A673 (cell line): ENCODE measurements at places on chromosomes 7 and 10. TPM values are rescaled to one million over a fixed set of nuclear protein-coding genes. Genes with fewer than 3 reads are reported as not detected.
A peak's percentile ranks its signal among the peaks of the same experiment; 100 is the strongest.

The STK32C gene
- 16.5 and 20.0 TPM in 2 replicates for total RNA-seq

GRCh38 chr10:126654579-126654978 lies 15.9 kb downstream of the C10orf90 start:
- peaks cover 7% of the 10 kb centered on the region for H3K27me3 ChIP-seq
- no peaks in the 10 kb centered on the region for H3K4me1 ChIP-seq
- H3K27ac ChIP-seq: no peak overlapping the region

DNA sequence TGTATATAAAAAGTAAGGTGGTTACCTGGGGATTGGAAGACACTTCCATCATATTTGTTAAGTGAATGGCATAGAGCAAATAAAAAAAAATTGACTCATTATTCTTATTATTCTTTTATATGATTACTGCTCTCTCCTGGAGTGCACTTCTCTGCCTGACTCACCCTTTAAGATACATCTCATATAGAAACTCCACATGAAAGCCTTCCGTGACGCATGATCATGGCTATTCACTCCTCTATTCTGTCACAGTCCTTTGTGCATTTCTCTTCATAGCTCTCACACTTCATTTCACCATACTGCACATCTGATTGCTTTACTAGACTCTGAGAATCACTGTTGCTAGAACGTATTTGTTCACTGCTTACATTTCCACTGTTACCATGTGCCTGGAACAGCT lies 597.3 kb downstream of the CNTNAP2 start:
- no peak for DNase-seq
- H3K4me3 ChIP-seq: no peak overlapping the region
- H3K36me3 ChIP-seq: no peaks in the 10 kb centered on the region
- H3K4me1 ChIP-seq: no peaks in the 10 kb centered on the region

The TMEM26 gene
- not detected in 2 replicates for total RNA-seq

DNA sequence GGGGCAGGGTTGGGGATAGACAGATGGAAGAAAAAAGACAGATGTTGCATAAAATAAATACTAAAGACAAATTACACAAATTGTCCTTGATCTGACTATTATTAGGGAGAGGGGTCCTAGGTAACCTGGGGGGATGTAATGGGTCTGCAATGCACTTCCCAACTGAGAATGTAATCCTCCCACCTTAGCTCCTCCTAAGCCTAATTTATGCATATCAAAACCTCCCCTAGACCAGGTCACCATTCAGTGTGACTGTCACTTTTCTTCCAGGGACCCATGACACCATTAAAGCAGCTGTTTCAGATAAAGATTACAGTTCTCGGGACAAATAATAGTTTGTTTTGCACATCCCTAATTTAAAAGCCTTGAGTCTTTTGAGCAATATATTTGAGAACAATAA lies 133.9 kb upstream of the FEZF1 start:
- peaks cover 28% of the 10 kb centered on the region for H3K4me1 ChIP-seq
- DNase-seq: peak; percentile 6
- no peak overlapping the region for H3K4me3 ChIP-seq

- no peak for DNase-seq
- no peak overlapping the region for H3K27ac ChIP-seq
- H3K4me3 ChIP-seq: no peak overlapping the region
- H3K36me3 ChIP-seq: no peaks in the 10 kb centered on the region
- H3K4me1 ChIP-seq: no peaks in the 10 kb centered on the region
Observed at GRCh38 chr7:38438970-38439369, 165.5 kb upstream of the TARP start.

The CUBN gene
- 1.9 and 3.4 TPM in 2 replicates for total RNA-seq

DNA sequence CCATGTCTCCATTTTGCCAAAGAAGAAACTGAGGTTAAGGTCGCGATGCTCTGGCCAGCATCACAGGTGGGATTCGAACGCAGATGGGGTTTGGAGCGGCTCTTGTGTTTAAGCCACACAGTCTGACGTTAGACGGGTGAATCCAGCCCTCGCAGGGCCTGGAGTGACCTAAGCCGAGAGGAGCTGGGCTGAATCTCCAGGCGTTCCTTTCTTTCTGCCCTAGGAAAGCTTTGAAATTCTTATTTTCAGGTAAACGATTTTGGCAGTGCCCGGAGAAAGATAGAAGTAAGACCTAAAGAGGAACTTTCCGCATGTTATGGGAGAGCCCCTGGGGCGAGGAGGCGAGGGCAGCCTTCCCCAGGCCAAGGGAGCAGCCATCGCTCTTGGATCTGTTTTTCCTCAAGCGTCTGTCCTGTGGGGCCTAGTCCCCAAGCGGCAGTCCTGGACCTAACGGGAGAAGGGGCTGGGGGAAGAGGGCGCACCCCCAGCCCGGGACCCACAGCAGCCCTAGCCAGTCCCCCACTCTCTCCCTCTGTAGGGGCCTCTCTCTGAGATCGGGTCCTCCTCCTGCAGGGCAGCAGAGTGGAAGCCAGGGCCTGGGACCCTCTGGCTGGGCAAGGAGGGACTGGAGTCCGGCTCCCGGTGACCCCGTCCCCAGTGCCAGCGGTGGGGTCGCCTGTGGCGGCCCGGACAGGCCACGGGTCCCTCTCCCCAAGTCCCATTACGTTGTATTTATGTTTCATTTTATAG lies 8.9 kb upstream of the LBX1 start:
- H3K4me1 ChIP-seq: peaks cover 4% of the 10 kb centered on the region
- no peak for DNase-seq
- no peak overlapping the region for H3K4me3 ChIP-seq
- peaks cover 69% of the 10 kb centered on the region for H3K27me3 ChIP-seq

DNA sequence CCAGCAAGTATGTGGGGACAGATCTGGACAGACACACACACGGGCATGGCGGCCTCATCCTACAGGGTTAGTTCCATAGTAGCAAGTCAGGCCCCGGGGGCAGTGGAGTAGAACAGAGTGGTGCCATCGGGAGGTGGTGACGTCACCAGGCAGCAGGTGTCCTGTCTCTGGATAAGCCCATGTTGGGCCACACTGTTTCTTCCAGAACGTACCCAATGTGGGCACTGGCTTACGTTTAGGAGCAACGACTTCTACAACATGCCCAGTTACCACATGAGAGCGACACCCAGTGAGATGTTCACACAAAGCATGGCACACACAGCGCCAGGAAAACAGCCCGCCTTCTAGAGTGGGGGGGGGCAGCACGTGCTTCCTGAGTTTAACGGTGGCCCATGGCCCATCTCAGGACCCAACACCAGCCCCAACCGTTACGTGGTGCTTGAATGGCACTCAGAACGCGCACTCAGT lies 67.8 kb downstream of the CTBP2 start:
- peaks cover 14% of the 10 kb centered on the region for H3K4me1 ChIP-seq
- peaks cover 3% of the 10 kb centered on the region for H3K36me3 ChIP-seq
- DNase-seq: no peak
- H3K4me3 ChIP-seq: no peak overlapping the region
- no peak overlapping the region for H3K27ac ChIP-seq

GRCh38 chr10:91006752-91007346 lies 86.0 kb upstream of the ANKRD1 start:
- no peak for DNase-seq
- no peaks in the 10 kb centered on the region for H3K36me3 ChIP-seq
- H3K4me1 ChIP-seq: no peaks in the 10 kb centered on the region
- H3K27me3 ChIP-seq: no peaks in the 10 kb centered on the region
- no peak overlapping the region for H3K27ac ChIP-seq

- H3K27ac ChIP-seq: no peak overlapping the region
- H3K4me3 ChIP-seq: no peak overlapping the region
- H3K4me1 ChIP-seq: no peaks in the 10 kb centered on the region
- H3K27me3 ChIP-seq: no peaks in the 10 kb centered on the region
- no peak for DNase-seq
Observed at GRCh38 chr10:3150366-3150765, 22.2 kb downstream of the PITRM1 start.

The TMEM213 gene
- total RNA-seq: not detected in 2 replicates

- H3K27ac ChIP-seq: no peak overlapping the region
- no peaks in the 10 kb centered on the region for H3K36me3 ChIP-seq
- no peak overlapping the region for H3K4me3 ChIP-seq
- peak; percentile 79 for DNase-seq
Observed at GRCh38 chr10:28393956-28394568, 91.2 kb upstream of the MPP7 start.

DNA sequence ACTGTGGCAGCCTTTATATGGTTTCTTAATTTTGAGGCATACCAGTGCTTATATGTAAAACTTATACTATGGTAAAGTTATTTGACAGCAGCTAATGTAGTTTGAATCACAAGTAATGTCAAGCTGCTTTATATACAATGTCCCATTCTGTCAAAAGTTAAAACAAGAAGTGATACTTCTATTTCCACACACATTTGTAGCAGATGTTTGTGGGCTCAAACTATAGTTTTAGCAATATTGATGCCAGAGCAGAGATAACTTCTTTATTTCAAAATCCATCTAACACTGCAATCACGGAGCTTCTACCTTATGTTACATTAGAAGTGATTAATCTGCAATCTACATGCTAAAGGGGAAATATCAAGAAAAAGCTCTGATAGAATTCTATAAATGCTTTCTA lies 149.6 kb downstream of the ADK start:
- H3K4me1 ChIP-seq: peaks cover 36% of the 10 kb centered on the region
- no peaks in the 10 kb centered on the region for H3K27me3 ChIP-seq
- peak; percentile 27 for DNase-seq
- peak overlapping the region; percentile 91 for H3K27ac ChIP-seq
- H3K4me3 ChIP-seq: no peak overlapping the region

The ZNF117 gene
- total RNA-seq: 8.2 and 8.4 TPM in 2 replicates

- H3K27me3 ChIP-seq: no peaks in the 10 kb centered on the region
- H3K27ac ChIP-seq: no peak overlapping the region
- H3K36me3 ChIP-seq: no peaks in the 10 kb centered on the region
- H3K4me1 ChIP-seq: no peaks in the 10 kb centered on the region
- no peak overlapping the region for H3K4me3 ChIP-seq
Observed at GRCh38 chr10:86306628-86307278, 59.8 kb downstream of the GRID1 start.

DNA sequence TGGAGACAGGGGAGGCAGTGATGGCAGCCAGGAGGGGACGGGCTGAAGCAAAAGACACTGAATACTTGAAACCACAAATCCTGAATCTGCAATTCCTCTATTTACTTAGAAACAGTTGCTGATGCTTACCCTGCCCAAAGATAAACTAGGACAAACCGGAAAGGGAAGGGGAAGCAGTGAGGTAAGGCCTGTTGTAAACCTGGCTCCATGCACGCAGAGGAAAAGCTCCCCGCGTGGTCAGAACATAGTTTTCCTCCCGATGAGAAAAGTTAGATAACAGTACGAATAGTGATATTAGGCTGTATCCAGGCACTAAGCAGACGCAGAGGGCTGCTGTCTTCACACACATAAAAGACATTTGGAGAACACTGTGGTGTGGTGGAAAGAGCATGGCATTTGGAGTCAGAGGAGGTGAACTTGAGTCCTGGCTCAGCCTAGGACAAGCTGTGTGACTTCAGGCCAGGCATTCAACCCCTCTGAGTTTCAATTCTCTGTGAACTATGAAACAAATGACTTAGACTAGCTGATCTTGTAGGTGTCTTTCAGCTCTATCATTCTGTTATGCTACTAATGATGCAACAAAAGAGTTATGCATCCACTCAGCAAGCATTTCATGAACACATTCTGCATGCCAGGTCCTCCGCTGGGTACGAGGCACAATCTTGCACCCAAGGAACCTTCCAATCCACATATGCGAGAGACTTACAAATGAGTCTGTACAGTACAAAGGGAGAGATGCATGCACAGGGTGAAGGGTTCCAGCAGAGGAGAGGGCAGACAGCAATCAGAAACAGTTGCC lies 80.9 kb downstream of the SORBS1 start:
- DNase-seq: no peak
- no peak overlapping the region for H3K4me3 ChIP-seq
- no peak overlapping the region for H3K27ac ChIP-seq
- H3K4me1 ChIP-seq: no peaks in the 10 kb centered on the region

DNA sequence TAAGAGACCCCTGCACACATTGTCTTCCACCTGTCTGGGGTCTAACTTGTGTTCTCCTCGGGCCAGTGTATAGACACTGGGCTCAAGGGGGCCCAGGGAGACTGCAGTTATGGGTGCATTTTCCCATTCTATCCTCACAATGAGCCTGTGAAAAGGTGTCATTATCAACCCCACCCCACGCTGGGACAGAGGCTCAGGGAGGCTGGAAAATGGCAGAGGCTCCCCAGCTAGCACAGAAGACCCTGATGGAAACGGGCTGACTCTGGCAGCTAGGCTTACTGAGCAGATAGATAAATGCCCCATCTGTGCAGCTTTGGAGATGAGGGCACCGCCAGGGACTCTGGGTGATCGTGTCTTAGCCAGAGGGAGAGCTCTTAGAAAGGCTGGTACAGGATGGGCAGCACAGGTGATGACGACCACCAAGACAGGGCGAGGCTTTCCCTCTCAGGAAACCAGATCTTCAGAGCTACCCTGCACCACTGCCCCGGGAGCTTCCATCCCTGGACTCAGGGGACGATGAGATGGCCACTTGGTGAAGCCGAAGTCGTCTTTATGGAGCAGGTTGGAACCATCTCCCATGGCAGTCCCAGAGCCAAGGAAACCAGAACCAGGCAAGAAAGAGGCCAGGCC lies 58.2 kb upstream of the CHST15 start:
- no peaks in the 10 kb centered on the region for H3K36me3 ChIP-seq
- no peak for DNase-seq
- no peak overlapping the region for H3K4me3 ChIP-seq
- no peaks in the 10 kb centered on the region for H3K27me3 ChIP-seq

GRCh38 chr7:142866361-142867096 lies 11.7 kb downstream of the EPHB6 start:
- DNase-seq: peak; percentile 23
- H3K27ac ChIP-seq: no peak overlapping the region
- H3K4me3 ChIP-seq: no peak overlapping the region
- H3K36me3 ChIP-seq: no peaks in the 10 kb centered on the region

GRCh38 chr7:138980563-138981291 lies 462 bp downstream of the KIAA1549 start:
- DNase-seq: peak; percentile 14
- H3K4me3 ChIP-seq: peak overlapping the region; percentile 56
- no peak overlapping the region for H3K27ac ChIP-seq
- no peaks in the 10 kb centered on the region for H3K36me3 ChIP-seq
- peaks cover 28% of the 10 kb centered on the region for H3K27me3 ChIP-seq

DNA sequence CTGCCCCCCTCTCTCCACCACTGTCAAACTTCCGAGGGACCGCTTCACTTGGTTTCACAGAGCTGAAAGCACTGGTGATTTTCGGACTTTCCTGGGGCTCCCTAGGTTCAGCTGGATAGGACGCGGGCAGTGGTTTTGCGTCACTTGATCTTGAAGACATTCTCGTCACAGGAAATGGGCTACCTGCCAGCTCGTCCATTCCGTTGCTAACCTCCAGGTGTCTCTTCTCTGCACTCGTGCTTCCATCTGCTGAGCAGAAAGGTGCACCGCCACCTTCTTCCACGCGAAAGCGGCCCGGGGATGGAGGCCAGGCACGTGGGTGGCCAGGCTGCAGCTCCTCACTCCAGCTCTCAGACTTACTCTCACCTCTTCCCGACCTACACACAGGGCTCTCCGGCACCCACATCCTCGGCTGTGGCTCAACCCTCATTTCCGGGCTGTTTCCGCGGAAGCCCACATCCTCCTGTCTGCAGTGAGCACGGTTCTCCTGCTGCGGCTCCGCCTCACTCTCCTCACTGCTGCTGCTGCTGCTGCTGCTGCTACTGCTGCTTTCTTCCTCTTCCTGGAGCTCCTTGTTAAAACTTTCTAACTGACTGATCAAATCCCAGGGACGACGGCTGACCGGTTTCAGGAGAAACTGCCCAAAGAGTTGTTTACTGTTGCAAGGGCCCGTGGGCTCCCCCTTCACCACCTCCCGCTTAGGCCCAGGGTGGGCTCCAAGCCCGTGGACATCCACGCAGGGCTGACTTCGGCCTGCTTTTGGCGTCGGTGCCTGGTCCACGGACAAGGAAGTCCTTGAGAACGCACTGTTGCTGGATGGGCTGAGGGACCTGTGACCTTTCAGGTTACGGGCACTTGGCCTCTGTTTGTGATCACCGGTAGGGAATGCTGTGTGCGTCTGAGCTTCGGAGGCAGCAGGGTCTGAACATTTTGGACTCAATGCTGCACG lies 32.1 kb downstream of the JCAD start:
- H3K36me3 ChIP-seq: peaks cover 55% of the 10 kb centered on the region
- no peaks in the 10 kb centered on the region for H3K27me3 ChIP-seq
- no peaks in the 10 kb centered on the region for H3K4me1 ChIP-seq
- H3K27ac ChIP-seq: no peak overlapping the region
- DNase-seq: no peak
